ENCODE measurements at places on chromosomes 16 and 17.

- DNase-seq, result no peak
Observed at GRCh38 chr17:27657620-27658019, 26.6 kb downstream of the LGALS9 start.

DNA sequence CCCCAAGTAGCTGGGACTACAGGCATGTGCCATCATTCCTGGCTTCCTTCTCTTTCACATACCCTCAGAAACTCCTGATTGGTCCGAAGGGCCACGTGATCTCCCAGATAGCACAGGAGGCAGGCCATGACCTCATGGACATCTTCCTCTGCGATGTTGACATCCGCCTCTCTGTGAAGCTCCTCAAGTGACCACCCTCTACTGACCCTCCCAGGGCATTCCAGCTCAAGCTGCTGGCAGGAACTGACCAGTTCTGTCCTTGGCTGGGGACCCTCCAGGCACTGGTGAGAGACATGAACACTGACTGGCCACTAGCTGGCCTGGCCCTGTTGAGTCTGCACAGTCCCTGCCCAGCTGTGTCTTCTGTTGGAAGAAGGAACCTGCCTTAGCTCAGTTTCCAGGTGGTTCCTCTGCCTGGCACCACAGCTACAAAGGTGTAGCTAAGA is 5.6 kb downstream of the ERAL1 start:
- DNase-seq, result no peak

DNA sequence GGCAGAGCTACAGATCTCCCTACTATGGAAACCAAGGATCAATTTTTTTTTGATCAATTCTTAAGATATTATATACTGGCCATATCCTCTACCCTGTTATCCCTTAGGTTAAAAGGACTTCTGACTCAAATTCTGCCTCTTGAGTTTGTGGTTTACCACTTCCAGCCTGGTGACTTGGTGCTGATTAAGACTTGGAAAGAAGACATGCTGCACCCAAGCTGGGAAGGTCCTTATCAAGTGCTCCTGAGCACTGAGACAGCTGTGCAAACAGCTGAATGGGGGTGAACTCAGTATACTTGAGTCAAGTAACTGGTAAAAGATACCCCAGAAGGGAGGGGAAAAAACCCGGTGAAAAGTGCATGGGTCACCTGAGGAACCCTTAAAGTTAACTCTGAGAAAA is 20.5 kb upstream of the SPACA3 start:
- no peak for DNase-seq

- no peak for DNase-seq
Observed at GRCh38 chr16:23863511-23864422, 28.0 kb downstream of the PRKCB start.

DNA sequence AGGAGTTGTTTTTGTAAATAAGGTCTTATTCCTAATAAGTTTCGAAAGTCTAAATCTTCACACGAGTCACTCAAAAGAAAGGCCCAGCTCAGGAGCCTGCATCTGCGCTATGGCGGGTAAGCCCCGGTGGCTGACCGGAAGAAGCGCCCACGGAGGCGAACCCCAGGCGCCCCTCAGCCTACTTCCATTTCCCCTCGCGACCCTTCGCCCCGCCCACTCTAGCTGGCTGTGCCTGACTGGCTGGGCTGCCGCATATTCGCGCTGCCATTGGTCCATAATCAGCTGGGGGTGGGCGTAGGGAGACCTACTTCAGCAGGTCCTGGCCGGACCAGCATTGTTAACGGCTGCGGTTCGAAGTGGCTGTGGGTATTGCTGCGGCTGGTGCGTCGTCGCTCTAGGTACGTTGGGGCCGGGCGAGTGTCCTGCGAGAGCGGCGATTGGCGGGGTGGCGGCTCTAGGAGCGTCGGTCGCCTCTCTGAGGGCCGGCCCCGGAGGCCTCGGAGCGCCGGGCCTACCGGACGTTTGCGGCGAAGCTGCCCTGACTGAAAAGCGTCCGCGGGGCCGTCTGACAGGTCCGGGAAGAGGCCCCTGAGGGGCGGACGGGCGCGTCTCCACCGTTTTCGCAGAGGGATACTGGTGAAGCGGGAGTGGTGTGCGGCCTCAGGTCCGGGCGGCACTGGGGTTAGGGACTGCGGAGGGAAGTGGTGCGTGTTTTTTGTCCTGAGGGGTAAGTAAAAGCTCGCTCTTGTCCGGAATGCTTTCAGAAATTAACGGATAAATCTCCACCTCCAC is at the start of gene ATF7IP2:
Gene ATF7IP2, plus strand, starts transcription at position 337 of the 792 bp plus-strand sequence. CDS start 44,560 bp downstream, outside the sequence.
- DNase-seq, result peak; percentile 88

GRCh38 chr16:82655072-82655714 is 28.4 kb downstream of the CDH13 start:
- no peak for DNase-seq

Measured in GDM1 (cell line).